ENCODE measurements at places on chromosomes 7 and 10.

- DNase-seq = no peak
Measured at GRCh38 chr7:8437606-8438005, 4.2 kb downstream of the NXPH1 start.

GRCh38 chr10:6299234-6299633 lies 96.5 kb downstream of the PFKFB3 start:
- no peak for DNase-seq

DNA sequence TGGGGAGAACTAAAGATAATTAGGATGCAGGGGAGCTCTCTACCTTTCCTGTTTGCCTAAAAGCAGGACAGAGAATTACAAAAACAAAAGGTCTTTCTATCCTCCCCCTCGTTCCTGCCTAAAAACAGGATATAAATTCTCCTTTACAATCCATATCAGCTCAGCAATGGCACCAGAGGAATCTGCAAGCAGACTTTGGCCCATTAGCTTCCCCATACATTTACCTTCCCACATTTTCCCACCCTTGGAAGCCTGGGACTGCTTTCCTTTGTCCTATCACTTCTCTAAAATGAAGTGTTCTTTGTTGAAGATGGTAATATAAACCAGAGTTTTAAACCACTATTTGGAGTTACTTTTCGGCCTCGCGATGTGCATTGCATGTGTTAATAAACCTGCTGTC lies 15.5 kb downstream of the SHTN1 start:
- no peak for DNase-seq

GRCh38 chr7:129664029-129665012 lies 52.8 kb downstream of the NRF1 start:
- no peak for DNase-seq

- DNase-seq = no peak
Measured at GRCh38 chr10:88870089-88870488, 10.0 kb upstream of the STAMBPL1 start.

DNA sequence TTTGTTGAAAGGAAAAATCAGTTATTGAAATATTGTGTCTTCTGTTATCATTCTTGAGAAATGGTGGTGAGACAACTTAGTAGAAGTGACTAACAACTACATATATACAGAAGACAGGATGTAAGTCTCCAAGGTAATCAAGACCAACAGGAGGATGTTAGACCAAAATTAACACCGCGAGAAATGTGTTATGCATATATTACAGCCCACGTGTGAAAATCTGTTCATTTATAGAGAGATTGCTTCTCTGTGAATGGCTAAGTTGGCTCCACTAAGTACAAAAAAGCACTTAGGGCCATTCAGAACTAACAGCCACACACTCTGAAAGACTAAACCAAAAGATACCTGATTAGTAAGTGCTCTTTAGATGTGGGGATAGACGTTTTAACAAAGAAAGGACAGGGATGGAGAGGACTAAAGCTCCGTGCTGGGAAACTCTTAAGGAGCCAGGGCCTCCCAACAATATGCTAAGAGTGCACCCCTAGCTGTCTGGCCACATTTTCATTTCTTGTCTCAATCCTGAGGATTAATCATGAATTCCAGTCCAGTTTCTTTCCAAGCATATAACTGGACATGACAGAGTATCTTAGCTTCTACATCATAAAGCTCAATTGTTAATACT lies 26.5 kb downstream of the HDAC9 start:
- DNase-seq = no peak

DNA sequence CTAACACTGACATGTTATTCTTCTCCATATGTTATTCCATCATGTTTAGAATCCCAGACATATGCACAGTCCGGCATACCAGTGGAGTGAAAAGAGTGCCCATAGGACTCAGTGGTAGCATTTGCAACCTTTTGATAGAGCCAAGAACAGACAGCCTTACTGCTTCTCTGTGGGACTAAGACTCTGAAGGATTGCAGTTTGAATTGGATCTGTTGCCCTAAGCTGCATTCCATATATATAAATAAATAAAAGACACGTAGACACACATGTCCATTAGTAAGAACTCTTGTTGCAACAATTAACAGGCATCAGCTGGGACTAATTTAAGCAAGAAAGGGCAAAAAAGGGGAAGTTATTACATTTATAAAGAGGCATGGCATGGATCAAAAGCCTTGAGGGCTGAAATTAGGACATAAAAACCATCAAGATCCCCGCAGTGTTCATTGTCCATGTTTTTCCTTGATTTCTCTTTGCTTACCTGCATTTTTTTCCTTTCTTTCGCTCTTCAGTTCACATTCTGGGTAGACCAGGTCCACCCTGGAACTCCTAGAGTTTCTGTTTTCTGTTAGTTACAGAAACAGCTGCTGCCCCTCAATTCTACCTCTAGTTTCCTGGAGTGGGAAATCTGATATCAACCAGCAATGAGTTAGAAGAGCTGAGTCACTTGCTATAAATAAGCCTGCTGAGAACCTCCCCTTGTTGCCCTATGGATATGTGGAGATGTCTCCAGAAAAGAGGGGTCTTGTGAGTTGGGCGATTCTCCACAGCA lies 132.4 kb downstream of the SORCS1 start:
- no peak for DNase-seq

GRCh38 chr7:134290286-134290685 lies 26.4 kb downstream of the SLC35B4 start:
- DNase-seq = no peak

DNA sequence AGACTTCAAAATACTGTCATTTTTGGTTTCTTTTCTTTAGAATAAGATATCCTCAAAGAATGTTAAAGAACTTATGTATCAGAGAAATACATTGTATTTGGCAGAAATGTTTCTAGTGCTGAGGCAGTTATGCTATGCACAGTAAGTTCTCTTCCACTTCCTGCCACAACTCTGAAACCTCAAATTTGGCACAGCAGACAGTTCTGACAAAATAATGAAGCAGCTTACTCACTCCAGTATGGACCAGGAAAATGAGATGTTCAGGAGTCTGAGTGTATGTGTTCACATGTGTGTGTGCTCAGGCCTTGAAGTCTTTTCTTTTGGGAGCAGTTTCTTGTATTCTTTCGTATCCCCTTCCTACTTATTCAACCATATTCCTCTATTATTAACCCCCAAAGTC lies 197.0 kb upstream of the AGK start:
- no peak for DNase-seq

- DNase-seq = no peak
Measured at GRCh38 chr7:55550841-55551537, 21.3 kb downstream of the VOPP1 start.

DNA sequence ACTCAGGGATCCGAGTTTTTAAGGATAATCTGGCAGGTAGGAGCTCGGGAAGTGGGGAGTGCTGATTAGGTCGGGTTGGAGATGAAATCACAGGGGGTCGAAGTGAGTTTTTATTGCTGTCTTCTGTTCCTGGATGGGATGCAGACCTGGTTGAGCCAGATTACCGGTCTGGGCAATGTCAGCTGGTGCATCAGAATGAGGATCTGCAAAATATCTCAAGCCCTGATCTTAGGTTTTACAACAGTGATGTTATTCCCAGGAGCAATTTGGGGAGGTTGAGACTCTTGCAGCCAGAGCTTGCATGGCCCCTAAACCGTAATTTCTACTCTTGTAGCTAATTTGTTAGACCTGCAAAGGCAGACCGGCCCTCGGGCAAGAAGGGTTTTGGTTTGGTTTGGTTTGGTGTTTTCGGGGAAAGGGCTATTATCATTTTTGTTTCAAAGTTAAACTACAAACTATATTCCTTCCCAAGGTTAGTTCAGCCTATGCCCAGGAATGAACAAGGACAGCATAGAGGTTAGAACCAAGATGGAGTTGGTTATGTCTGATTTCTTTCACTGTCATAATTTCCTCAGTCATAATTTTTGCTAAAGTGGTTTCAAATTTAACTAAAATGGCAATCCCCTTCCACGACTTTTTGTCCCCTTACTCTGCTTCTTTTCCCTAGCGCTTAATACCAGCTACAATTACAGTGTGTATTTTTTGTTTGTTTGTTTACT lies 20.6 kb upstream of the PIK3CG start:
- no peak for DNase-seq

GRCh38 chr7:90749774-90750173 lies 153.7 kb downstream of the CDK14 start:
- DNase-seq = no peak

DNA sequence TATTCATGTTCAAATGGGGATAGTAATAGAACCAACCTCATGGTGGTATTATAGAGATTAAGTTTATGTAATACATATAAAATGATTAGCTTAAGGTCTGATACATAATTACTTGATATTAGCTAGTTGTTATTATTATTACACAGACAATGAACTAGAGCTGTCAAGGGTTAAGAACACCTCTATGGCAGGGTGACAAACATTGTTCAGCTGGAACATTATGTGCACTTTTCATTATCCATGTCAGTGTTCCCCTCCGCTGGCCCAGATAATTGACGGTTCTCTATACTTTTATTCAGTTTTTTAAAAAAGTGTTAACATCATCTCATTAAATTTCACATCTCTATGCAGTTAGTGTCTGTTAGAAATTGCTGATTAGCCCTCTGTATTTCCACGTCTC lies 142.1 kb downstream of the CDK14 start:
- no peak for DNase-seq

DNA sequence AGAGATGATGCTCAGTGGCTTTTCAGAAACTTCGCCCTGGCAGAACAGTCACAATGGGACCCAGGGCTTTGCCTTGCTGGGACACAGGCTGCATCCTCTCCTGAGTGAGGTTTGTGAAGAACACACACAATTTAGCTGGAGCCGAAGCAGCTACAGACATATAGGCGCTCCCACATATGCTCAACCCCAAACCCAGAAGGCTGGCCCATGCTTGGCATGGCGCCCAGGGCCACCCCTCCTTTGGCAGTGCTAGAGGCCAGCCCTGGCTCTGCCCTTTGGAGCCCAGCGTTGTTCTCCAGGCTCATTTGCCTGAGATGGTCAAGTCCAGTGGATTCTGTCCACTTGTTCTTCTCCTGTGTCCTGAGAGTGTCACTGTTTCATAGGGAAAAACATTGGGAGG lies 94.4 kb downstream of the WDFY4 start:
- DNase-seq = peak; percentile 8

- DNase-seq = no peak
Measured at GRCh38 chr10:96609510-96609909, 22.7 kb upstream of the TM9SF3 start.

DNA sequence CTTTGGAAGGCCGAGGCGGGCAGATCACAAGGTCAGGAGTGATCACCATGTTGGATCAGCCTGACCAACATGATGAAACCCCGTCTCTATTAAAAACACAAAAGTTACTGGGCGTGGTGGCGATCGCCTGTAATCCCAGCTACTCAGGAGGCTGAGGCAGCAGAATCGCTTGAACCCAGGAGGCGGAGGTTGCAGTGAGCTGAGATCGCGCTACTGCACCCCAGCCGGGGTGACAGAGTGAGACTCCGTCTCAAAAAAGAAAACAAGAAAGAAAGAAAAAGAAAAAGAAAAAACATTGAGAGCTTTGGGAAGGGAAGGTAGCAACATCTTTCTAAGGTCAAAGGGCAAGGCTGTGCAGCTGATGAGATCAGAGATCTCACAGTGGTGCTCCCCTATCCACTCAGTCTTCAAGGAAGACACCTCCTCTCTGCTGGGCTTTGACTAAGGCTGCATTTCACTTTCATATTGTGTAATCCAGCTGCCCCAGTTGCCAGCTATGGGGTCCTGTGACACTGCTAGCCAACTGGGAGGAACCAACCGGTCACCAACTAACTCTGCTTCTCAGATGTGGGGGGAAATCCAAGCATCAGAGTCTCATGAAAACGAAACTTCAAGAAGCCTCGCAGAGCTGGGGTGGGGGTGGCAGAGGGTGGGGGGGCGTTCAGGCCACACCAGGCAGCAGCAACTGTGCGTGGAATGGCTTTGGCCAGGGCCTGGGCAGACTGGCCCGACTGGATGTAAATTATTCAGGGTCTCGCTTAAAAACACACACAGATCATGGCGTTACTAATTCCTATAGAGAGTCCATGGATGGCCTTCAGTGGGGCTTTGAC lies 1.5 kb downstream of the IL15RA start:
- DNase-seq = peak; percentile 45

GRCh38 chr7:138125598-138126111 lies 49.4 kb downstream of the AKR1D1 start:
- no peak for DNase-seq

GRCh38 chr7:50594734-50595485 lies 29.7 kb upstream of the DDC start:
- no peak for DNase-seq

DNA sequence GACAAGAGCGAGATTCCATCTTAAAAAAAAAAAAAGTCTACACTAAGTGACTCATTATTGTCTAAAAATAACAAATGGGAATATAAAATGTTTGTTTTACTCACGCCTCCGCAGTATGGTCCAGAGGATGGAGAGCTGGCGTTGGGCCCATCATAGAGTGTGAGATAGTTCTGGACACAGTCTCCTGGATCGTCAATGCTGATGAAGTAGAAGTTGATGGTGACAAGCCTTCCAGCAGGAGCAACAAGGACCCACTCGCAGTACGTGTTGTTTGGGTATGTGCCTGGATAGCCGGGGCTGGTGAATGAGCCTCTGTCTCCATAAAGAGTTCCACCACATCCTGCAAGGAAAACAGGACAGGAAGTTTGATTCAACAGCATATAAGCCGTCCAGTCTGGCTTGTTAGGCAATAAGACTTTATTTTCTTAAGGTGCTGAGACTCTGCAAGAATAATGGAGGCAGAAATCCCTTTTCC lies 11.5 kb upstream of the RSU1 start:
- DNase-seq = no peak

GRCh38 chr10:71465551-71466252 lies 69.0 kb downstream of the CDH23 start:
- DNase-seq = no peak

- no peak for DNase-seq
Measured at GRCh38 chr7:116805100-116805544, 57.3 kb upstream of the CAPZA2 start.

- no peak for DNase-seq
Measured at GRCh38 chr10:73577788-73578187, 13.4 kb downstream of the USP54 start.

GRCh38 chr7:35749556-35749955 lies 51.3 kb upstream of the SEPTIN7 start:
- no peak for DNase-seq

- no peak for DNase-seq
Measured at GRCh38 chr10:6120691-6121090, 31.9 kb downstream of the RBM17 start.

- no peak for DNase-seq
Measured at GRCh38 chr7:1463676-1464223, 4.5 kb upstream of the MICALL2 start.

GRCh38 chr10:126730856-126731609 lies 60.5 kb upstream of the C10orf90 start:
- no peak for DNase-seq

GRCh38 chr10:119737823-119738222 lies 12.0 kb downstream of the INPP5F start:
- DNase-seq = no peak

DNA sequence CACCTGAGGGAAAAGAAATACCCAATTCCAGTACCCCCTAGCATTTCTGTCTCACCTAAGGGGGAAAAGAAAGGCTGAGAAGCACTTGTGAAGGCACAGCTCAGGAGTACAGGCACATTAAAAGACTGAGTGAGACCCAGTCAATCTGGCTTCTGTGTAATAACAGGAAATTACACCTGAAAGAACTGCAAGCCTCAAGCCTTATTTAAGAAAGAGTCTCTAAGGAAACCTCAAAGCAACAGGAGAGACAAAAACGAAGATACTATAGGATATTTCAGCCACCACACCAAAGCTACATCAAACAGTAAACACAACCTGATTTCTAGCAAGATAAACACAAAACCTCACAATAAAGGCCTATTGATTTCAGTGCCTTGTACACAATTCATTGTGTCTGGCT lies 69.6 kb upstream of the CDK1 start:
- DNase-seq = no peak

GRCh38 chr10:105473170-105473569 lies 832.1 kb downstream of the SORCS3 start:
- DNase-seq = no peak
